Activated gamma-delta T cell treated with anti-CD3 and anti-CD28 coated beads, Interleukin-2, amount 50 U/mL, for 16 hours (primary cell): ENCODE measurements at places on chromosomes 13 and 19.

GRCh38 chr13:36074659-36075058 is 56.5 kb downstream of the DCLK1 start:
- DNase-seq = no peak

GRCh38 chr13:93254775-93255174 is 28.2 kb downstream of the GPC6 start:
- no peak for DNase-seq

DNA sequence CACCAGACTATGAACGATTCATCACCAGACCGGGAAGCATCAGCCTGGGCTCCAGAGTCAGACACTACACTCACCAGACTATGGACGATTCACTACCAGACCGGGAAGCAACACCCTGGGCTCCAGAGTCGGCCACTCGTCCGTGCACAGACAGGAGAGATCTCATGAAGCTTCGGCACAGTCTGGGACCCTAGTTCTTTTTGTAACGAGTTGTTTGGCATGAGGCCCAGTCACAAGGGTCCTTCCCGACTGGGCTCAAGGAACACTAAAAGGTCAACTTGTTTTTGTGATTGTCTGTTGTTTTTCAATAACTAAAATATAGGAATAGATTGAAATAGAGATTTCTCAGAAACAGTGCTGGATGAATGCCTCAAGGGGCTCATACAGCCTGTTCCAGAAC is 1141.6 kb upstream of the MIR17HG start:
- no peak for DNase-seq

DNA sequence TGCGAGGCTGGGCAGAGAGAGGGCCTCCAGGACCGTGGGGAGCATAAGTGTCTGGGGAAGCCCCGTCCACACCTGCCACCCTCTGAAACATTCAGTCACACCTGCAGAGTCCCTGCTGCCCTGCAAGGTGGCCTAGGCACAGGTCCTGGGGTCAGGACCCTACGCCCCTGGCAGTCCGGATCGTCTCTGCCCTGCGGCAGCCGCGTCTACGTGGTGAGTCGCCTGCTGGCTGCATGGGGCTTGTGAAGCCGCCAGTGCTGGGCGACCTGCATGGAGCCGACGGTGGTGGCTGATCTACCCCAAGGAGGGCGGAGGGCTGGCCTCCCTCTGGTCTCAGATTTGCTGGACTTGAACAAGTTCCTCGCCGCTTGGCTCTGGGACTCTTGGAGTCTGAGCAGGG is 13.0 kb downstream of the FZR1 start:
- DNase-seq = no peak

DNA sequence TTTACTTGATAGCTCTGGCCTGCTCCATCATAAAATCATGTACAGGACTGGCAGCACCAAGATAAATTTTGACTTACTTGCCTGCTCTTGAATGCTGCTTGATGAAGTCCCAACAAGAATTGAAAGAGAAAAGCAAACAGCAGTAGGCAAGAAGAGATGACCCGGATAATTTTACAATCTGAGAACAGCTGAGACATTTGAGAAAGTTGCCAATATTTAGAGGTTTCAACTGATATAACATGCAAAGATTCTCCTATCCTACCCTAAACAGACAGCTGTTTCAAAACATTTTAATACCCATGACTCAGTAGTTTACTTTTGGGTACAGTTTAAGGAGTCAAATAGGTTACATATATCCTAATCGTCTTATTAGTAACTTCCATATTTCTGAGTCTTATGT is 5.9 kb downstream of the FRY start:
- DNase-seq = no peak

DNA sequence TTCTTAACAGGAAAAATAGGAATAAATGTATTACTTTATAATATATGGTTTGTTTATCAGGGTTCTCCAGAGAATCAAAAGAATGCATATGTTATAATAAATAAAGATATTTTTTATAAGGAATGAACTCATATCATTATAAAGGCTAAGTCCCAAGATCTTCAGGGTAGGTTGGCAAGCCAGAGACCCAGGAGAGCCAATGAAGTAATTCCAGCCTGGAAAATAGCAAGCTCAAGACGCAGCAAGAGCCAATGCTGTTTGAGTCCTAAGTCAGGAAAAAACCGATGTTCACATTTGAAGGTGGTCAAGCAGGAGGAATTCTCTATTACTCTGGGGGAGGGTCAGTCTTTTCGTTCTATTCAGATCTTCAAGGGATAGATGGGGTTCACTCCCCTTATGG is 490.0 kb downstream of the PCDH20 start:
- no peak for DNase-seq

GRCh38 chr13:35747594-35747993 is 271.1 kb upstream of the MAB21L1 start:
- no peak for DNase-seq

DNA sequence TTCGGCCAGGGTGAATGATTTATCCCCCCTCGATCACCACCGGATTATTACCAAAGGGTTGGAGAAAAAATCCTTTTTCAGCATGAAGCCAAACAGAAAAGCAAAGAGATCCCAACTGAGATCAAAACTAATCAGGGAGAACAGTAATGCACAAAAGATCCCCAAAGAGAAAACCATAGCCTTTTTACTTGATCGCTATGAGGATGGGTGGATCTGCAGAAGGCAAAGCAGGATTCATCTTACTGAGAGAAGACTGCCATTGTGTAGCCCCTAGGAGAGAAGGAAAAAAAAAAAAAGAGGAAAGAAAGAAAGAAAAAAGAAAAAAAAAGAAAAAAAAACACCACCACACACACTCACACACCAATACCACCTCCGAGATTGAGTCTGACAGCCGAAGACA is at the start of gene FGF14:
TSS of gene FGF14 (minus strand) at position 283 of the 400 bp plus-strand sequence.
- no peak for DNase-seq

DNA sequence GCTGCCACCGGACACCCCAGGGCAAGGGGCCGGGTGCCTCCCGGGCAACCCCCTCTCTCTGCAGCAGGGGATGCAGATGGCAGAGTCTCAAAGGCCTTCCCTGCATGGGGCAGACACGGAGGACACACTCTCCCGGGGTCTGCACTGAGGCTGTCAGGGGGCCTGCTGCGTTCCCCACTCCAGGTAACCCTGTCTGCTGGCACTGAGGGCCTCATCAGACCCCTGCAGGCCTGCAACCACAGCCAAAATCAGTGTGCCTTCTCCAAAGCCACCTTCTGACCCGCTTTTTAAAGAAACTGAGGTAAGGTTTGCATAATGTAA is 93.9 kb downstream of the GNG7 start:
- DNase-seq = no peak

- DNase-seq = no peak
Measured at GRCh38 chr19:4406626-4407025, 4.2 kb downstream of the CHAF1A start.

DNA sequence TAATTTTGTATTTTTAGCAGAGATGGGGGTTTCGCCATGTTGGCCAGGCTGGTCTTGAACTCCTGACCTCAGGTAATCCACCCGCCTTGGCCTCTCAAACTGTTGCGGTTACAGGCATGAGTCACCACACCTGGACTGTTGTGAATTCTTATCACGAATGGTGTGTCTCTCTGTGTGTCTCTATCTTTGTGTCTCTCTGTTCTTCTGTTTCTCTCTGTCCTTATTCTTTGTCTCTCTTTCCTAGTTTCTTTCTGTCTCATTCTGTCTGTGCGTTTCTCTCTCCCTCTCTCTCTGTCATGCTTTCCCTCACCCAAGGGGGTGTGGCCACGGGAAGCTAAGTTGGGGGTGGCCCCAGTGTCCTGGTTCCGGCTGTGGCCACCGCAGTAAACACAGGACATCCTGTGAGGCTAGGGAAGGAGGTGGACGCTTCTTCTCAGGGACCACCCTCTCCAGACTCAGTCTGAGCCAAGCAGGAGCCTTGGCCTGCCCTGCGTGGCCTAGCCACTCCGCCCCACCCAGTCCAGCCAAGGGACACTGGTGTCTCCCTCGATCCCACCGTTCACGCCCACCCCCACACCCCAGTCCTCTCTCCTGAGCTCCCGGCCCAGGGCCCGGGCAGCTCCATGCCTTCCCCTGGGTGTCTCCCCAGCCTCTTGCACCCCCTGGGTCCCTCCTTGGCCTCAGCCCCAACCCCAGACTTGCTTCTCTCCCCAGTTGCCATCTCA is 3.9 kb upstream of the PRX start:
- DNase-seq = no peak

DNA sequence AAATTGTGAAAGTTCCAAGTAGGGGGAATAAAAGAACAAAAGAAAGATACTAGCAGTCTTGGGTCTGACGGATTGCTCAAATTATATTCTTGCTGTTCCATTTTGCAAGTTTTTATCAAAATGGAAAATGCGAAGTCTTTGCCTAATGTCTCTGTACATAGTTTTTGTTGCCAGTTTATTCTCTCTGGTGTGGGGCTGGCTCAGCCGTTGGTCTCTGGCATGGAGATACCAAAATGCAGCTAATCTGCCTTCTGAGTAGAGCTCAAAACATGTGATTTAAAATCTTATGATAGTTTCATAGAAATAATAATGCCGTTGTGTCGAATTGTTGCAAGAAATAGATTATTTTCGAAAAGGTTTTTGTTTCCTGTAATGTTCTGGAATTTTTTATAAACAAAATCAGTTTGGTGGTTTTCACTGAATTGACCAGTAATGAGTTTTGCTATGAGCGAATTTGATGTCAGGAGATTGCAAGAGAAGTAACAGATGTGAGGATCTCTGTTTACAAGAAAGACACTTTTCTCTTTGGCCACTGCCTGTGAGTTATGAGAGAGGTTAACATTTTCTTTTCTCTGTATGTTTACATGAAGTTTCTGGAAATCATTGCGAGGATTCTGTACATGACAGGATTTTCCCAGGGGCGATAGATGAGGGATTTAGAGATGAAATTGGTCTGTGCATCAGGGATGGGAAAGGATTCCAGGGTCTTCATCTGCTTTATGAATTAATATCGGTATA is 147.0 kb downstream of the DCT start:
- no peak for DNase-seq

DNA sequence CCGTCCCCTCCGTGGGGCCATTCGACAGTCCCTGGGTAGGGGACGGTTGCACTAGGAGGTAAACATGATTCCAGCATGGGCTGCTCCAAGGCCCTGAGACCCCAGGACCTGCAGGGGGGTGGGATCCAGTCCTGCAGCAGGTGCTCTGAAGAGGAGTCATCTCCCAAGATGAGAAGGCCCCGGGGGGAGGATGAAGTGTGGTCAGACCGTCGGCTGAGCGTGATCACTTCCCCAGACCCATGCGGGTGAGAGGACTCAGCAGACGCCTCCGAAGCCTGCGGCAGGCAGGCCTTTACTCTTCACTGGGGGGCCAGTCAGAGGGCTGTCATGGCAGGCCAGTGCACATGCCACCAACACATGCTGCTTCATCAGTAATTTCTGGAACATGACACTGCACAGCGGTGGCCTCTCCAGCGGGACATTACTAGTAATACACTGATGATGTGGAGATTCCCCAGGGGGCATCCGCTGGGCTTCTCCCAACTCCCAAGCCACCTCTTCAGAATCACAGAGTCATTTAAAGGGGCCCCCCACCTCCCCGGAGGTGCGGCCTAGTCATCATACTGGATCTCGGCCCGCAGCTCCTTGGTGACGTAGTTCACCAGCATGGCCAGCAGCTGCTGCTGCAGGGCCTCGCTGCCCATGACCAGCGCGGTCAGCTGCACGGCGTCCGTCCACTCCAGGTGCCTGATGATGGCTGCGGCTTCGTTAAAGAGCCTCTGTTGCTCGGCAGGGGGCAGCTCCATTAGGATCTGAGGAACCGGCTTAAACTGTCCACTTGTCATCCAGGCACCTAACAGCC is 12.7 kb downstream of the C19orf12 start:
- DNase-seq = no peak
